ENCODE measurements at places on chromosomes 2 and 18.
A peak's percentile ranks its signal among the peaks of the same experiment; 100 is the strongest.

DNA sequence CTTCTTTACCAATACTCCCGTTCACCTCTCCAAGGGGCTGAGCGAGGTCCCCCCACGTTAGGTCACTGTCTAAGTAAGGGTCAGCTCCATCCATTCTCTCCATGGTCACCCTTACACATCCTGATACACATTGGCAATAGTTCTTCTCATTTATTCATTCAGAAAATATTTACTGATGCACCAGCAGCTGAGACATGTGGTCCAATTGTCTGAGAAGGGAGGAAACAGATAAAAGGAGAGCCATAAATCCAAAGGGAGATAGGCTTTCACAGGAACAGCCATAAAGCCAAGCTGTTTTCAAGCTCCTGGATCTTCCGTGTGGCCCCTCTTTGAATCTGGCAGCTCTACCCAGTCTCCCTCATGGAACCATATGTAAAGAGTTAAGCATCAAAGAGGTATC is 121.2 kb downstream of the TXNL1 start:
- no peak for DNase-seq

DNA sequence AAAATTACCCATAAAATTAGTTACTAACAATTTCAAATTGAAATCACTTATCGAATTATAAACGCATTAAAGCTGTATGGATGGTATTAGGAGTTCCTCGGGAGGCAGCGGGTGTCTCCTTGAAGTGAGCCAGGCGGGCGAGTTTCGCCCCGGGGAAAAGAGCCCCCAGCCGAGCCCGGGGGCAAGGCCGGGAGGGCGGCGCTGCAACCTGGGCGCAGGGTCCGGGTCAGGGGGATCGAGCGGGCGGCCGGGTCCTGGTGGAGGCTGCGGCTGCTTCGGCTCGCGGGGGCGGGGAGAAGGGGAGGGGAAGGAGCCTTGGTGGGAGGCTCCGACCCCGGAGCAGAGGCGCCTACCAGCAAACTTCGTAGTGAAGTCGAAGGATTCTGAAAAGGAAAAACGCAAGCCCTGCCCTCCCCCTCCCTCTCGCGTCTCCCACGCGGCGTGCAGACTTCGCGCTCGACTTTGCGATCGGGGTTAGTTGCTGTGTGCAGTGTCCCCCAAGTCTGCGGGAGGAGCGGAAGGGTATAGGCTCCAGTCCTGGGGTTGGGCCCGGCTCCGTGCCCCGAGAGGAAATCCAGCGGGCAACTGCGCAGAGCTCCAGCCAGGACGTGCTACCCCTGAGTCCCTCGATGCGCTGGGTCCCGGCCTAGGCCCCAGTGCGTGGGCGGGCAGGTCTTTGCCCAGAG is 140.8 kb downstream of the MEIS1 start:
- no peak for DNase-seq

DNA sequence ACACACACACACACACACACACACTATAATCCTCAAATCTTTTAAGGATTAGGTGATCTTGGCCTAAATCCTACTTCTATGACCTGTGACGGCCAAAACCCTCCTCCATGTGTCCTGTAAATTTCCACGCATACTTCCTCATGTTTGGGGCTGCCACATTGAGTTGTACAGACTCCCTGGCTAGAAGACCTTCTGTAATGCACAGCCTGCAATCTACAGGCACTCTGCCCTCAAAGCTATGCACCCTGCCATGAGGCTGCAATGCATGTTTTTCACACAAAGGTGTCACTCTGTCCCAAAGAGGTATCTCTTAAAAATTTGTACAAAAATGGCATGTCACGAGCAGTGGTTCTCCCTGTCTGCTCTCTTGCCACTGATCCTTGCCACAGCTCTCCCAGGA is 26.4 kb upstream of the B4GALT6 start:
- no peak for DNase-seq

- no peak for DNase-seq
Measured at GRCh38 chr2:57602733-57603132, 443.9 kb upstream of the VRK2 start.

GRCh38 chr18:12883372-12883683 is 709 bp downstream of the PTPN2 start:
- no peak for DNase-seq

DNA sequence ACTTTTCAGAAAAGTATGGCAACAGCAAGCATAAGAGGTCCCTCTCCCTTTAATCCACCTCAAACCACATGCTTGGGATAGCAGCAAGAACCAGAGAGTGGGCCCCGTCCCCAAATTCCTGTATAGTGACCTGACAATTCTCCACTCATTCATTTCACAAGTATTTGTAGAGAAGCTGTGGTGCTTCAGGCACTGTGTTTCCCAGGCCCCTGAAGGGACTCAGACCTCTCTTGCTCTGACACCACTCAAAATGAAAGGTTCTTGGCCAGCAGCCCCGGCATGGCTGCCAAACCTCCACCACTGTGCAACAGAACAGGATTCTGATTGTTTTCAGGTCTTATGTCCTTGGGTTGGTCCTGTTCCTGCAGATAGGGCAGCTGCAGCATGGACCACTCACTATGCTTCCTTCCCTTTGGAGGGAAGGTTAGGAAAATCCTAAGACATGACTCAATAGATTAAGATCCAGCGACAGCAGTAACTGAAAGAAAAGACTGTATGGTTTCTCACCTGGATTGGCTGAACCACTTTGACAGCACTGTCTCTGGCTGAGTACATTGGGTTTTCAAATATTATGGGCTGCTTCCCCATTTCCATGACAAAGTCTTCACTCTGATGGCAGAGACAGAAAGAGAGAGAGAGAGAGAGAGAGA is 67.6 kb downstream of the DHRS9 start:
- DNase-seq, result no peak

DNA sequence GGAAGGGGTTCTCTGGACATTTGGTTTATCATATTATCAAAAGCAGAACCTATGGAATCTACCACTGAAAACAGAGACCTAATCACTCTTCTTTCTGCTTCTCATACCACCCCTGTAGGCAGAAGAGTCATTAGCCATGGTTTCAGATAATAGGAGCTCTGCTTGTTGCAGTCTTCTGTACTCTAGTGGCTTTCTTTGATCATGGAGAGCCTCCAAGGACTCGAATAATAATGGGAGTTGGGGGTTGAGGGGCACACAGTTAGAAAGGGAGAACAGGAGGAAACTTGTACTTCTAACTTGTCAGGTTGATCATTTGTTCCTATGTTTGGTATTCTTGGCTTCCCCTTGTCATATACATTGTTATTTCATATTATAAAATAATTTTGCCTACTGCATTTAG is 52.3 kb upstream of the VWC2L start:
- DNase-seq, result no peak

DNA sequence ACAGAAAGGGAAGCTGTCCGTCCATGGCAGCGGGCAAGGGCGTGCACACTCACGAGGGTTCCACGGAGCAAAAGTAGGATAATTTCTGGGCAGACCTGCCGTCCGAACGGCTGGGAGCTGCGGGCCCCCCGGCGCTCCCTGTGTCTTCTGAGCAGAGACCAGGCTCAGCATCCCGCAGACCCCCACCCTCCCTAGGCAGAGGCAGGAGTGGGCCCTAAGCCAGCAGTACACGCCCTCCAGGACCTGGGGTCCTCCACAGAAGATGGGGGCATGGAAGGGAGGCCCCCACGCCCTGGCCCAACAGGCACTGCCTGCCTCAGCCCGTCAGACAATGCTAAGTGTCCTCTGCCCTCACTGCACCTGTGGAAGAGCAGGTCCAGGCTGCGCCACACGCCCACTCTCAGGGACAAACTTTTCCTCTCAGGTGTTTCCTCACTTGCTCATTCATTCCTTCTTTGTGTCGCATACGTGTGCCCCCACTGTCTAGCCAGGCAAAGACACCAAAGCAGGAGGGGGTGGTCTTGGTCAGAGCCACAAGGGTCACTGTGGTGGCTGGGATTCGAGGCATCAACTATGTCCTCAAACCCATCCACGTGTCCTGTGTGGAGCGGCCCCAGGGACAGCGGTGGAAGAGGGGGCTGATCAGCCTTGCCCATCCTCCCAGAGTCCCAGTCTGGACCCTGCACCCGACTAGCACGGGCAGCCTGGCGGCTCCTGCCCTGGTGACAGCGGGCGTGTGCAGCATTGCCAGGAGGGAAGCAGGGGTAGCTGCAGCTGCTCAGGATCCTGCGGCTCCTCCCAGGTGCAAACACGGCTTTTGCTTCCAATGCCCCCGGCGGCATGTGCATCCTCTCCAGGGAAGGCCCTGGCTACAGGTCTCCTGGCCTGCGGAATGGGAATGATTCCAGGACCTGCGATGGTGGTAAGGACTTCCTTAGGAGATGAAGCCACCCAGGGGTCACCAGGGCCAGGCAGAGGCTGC is 2.4 kb upstream of the GPC1 start:
- no peak for DNase-seq

GRCh38 chr2:67322353-67323001 is 74.7 kb upstream of the ETAA1 start:
- DNase-seq, result no peak

- no peak for DNase-seq
Measured at GRCh38 chr18:40957533-40958070, 997.4 kb upstream of the PIK3C3 start.

DNA sequence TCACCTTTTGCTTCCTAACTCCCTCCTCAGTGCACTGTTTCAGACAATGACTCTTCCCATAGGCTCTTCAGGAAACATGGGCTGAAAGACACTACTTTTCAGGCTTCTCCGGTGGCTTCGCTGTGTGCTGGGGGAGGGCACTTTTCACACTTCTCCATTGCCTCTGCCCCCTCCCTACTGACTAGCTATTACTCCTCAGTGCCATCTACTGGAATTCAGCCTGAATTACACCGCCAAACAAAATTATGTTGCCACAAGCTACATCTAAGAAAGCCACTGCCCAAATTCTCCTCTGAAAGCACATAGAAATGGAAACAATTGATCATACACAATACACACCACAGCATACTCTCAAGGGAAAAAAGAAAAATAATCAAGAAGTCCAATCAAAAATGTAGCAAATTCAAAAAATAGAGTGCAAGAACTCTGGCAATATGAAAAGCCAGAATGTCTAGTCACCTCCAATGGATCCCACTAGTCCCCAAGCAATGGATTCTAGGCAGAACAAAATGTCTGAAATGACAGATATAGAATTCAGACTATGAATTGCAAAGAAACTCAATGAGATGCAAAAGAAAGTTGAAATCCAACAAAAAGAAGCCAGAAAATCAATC is 1139.4 kb upstream of the GYPC start:
- no peak for DNase-seq

GRCh38 chr18:22691946-22692710 is 241.0 kb upstream of the RBBP8 start:
- no peak for DNase-seq

- DNase-seq, result no peak
Measured at GRCh38 chr2:60602828-60603532, 49.5 kb upstream of the BCL11A start.

GRCh38 chr2:7427293-7428060 is 510.3 kb downstream of the RNF144A start:
- DNase-seq, result peak; percentile 71

DNA sequence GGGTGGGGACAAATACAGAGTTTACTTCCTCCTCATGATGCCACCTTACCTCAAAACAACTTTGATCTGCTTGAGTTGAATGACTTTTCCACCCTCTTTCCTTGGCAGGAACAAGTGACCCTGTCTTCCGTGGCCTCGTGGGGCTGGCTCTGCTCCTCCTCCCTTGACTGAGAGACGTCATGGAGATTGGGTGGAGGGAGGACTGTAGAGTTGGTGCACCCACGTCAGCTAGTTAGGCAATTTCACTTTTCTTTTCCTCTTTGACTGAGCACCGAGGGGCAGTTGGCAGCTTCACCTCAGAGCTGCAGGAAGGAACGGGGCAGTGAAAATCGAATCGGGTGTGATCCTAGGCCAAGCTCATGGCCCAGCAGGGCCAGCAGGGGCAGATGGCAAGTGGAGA is at the start of gene SP140:
Gene SP140, plus strand, starts transcription at position 251 of the 400 bp plus-strand sequence. Its CDS starts 109 bp downstream, at position 360.
- DNase-seq, result peak; percentile 84

- DNase-seq, result no peak
Measured at GRCh38 chr2:147824620-147825019, 20.2 kb upstream of the ACVR2A start.

- DNase-seq, result no peak
Measured at GRCh38 chr2:79666430-79666829, 153.6 kb downstream of the CTNNA2 start.

- peak; percentile 58 for DNase-seq
Measured at GRCh38 chr2:20326163-20326780, 24.4 kb downstream of the PUM2 start.

DNA sequence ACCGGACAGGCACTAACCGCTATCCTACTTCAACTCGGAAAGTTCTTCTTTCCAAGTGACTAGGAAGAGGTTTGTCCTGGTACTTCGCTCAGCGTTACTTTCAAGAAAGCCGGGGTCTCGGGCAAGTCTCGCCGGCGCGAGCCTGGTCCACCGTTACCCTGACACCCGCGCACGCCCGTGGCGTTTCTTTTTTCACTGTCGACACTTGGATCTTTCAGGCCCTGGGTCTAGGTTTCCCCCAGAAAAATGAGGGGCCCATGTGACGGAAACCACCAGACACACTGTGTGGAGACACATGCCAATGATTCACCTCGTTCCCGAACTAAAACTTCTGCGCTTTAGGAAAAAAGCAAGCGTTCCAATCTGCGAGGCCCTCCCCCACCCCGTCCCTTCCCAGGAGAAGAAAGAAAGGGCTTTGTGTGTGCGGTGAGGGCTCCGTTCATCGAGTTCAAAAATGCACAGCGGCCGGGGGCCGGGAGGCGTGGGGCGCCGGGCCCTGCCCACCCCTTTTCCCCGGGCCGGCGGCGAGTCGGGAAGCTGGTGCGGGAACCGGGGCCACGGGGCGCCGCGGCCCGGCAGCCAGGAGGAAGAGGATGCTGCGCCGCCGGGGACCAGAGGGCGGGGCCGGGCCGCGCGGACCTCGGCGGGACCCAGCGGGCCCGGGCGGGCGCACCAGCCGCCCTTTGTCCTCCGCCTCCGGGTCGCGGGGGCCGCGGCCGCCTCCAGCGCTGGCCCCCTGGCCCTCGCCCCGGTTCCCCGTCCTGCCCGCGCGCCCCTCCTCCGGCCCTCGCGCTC is 2.6 kb downstream of the ZNF521 start:
- DNase-seq, result no peak

DNA sequence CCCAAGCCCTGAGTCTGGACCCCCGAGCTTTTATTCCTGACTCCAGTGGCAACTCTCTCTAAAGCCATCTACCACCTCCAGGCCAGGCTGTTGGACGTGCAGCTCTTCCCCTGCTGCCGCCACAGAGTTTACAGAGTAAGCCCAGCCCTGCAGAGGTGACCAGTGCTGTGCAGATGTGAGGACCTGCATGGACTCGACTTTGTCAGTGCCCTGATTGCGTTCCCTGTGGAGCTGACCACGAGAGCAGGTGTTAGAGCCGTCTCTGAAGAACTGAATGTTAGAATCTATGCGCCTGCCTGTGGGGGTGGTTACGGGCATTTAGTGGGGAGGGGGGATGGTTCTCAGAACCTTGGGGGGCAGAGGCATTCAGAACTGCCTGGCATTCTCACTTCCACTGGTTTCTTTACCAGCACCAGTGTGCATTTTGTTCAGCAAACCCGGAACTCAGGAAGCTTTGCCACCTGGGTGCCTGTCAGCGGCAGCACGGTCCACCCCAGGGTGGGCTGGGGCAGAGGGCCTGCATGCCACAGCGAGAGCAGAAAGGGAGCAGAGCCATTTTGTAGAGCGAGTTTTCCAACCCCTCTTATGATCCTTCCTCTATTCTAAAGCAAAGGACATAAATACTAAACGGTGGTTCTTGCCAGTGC is 137.9 kb downstream of the KLHL29 start:
- no peak for DNase-seq

- DNase-seq, result no peak
Measured at GRCh38 chr2:151730262-151730975, 3.9 kb downstream of the NEB start.

- DNase-seq, result no peak
Measured at GRCh38 chr2:169073963-169074751, 4.8 kb downstream of the DHRS9 start.

- no peak for DNase-seq
Measured at GRCh38 chr18:13605477-13605876, 120.9 kb downstream of the FAM210A start.
